Activated CD8-positive, alpha-beta memory T cell treated with anti-CD3 and anti-CD28 coated beads for 48 hours (primary cell): ENCODE measurements at places on chromosomes 2 and 18.

- DNase-seq, result no peak
Observed at GRCh38 chr2:143171817-143172216, 42.6 kb downstream of the ARHGAP15 start.

DNA sequence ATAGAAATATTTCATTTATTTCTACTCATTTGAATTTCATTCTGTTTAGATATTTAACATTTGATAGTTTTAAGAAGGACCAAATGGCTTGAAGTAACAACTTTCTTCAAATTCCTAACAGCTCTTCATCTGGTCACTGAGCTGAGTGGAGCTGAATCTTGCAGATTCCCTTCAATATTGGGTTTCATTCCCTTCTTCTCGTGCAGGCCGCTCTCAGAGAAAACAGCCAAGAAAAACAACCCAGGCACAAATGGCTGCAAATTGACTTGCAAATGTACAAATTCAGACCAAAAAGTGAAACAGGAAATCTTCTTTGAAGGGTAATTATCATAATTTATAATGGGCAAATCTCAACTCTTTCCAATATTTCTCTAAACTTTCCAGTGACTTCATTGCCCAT is 30.3 kb upstream of the GCG start:
- DNase-seq, result no peak

DNA sequence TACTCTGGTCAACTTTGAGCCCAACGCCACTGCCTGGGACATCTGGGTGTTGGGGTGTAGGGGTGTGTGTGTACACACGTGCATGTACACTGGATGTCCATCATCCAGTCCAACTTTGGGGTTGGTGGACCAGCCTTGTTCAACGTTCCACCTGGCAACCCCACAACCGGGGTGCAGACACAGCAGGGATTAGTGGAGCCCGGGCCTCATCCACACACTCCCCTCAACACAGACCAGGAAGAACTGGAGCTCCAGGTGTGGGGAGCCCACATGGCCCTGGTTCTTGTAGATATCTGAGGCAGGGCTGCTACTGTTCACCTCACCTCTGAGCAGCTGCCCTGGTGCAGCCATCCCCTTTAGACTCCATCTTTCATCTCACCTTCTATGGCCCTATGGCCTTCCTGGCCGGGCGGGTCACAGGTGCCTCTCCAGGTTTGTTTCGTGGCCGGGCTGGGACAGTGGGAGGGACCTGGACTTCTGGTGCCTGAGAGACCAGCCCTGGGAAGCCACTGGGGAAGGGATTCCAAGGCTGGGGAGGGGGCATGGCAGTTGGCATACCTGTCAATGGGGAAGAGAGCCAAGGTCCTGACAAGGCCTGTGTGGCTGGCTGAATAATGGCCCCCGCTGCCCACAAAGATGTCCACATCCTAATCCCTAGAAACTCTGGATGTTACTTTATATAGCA is 7.5 kb downstream of the NEU2 start:
- no peak for DNase-seq

GRCh38 chr2:150341982-150342680 is 145.3 kb downstream of the RND3 start:
- no peak for DNase-seq

DNA sequence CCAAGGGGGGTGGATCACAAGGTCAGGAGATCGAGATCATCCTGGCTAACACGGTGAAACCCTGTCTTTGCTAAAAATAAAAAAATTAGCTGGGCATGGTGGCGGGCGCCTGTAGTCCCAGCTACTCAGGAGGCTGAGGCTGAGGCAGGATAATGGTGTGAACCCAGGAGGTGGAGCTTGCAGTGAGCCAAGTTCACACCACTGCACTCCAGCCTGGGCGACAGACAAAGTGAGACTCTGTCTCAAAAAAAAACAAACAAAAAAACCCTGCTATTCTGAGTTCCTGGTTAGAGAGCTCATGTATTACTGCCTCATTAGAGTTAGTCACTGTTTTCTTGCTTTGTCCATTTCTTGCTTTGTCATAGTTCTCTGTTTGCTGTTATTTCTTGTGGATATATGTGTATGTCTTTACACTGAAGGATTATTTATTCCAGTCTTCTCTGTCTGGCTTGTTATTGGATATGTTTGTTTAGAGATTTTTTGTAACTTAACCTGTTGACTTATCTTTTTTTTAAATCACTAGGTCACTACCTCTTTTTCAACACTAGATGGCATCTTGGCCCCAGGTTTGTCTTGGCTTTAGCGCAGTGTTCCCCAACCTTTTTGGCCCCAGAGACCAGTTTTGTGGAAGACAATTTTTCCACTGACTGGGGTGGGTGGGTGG is 17.0 kb downstream of the TTLL4 start:
- no peak for DNase-seq
